Suppressor macrophage treated with lipopolysaccharide for 4 hours (primary cell): ENCODE measurements at places on chromosomes 5 and 9.

- no peak for DNase-seq
These were observed 103.3 kb upstream of the SLIT3 start for GRCh38 chr5:169404223-169404622.

DNA sequence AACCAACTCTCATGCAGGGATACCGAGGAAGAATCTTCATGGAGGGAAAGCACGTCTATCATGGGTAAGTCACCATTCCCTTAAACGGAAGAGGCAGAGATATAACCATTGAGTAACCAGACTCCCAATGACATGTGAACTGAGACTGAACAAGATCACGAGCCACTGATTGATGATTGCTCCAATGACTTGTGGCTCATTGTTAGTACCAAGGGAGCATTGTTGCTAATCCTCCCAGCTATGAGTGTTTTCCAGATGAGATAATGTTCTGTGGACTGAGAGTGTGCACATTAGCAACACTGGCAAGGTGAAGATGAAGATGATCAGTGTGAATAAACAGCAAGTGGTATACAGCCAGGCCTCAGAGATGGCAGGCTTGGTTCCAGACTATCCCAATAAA, 219.2 kb upstream of the MAP3K1 start:
- DNase-seq: no peak

DNA sequence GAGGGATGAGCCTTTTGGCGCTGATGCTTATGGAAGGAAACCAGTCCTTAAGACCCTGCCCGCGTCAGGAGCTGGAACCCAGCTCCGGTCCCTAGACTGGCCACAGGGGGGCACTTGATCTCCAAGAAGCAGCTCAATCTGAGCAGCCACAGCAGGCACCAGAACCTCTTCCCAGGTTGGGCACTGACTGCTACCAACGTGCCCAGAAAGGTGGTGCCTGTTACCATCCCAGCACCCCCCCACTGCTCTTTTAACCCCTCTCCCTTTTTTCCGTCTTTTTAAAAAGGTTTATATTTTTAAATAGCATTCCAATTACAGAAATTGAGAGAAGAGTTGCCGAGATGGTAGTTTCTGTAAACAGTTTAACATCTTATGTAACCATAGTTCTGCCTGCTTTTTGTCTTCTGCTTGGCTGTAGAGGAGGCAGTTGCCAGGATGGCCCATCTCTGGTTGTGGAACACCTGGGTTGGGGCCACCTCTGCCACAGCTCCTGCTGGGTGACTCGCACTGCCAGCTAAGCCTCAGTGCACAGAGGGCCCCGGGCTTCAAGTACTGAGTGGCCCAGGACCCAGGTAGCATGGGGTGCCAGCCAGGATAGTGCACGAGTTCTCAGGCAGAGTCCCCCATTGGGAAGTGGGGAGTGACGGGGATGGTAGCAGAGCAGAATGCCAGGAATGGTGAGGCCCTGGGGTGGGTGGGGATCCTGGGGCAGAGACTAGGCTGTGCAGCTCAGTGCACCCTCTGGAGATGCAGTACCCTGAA, 62.8 kb downstream of the PFDN1 start:
- peak; percentile 69 for DNase-seq

- peak; percentile 92 for DNase-seq
These were observed 18.4 kb downstream of the ENG start for GRCh38 chr9:127835991-127836516.

GRCh38 chr5:104400941-104401340, 838.4 kb upstream of the NUDT12 start:
- DNase-seq: no peak

GRCh38 chr9:134324359-134325095, 1.7 kb upstream of the RXRA start:
- peak; percentile 73 for DNase-seq

DNA sequence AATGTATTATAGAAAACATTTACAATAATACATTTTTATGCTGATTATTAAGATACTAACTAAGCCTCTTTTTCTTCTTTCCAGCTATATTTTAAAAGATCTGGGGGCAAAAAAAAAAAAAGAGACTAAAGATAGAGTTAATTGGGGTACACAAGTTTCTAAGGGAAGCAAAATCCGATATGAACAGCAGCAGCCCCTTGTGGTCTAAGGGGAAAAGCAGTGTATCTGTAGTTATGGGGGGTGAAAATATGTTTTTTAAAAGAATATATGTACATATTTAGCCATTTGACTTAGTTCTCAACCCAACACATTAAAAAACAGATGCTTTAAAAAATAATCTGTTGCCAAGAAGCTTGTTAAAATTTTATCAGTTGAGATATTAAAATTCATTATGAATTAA, 134.3 kb upstream of the POU5F2 start:
- DNase-seq: no peak

DNA sequence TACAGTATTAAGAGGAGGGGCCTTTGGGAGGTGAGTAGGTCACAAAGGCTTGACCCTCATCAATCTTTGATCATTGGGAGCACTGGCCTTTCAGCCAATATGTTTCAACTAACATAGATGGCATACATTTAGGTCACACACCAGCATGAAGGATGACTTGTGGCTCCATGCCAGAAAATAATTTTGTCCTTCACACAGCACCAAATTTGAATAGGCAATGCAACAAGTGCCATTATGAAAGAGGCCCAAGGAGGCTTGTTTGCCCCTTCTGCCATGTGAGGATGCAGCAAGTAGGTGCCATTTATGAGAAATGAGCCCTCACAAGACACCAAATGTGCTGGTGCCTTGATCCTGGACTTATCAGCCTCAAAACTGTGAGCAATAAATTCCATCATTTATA, 81.1 kb downstream of the JAKMIP2 start:
- DNase-seq: no peak
